Subcutaneous adipose tissue (tissue), 4 donors: ENCODE measurements at places on chromosomes 1 and 21. TPM values are rescaled to one million over a fixed set of nuclear protein-coding genes. Genes with fewer than 3 reads are reported as not detected.

Gene C4BPB
- 2.2 TPM for total RNA-seq

Gene TMEM52
- total RNA-seq, result 1.7 TPM

Gene MNDA
- total RNA-seq, result 11.7 TPM

Gene PCAT6
- not detected for total RNA-seq

Gene NFASC
- total RNA-seq, result 0.68 TPM

Gene USP48
- 65.0 TPM for total RNA-seq

Gene RGS13
- 0.88 TPM for total RNA-seq
